ENCODE measurements at places on chromosomes 7 and 10. TPM values are rescaled to one million over a fixed set of nuclear protein-coding genes. Genes with fewer than 3 reads are reported as not detected.

Gene MYOF
- not detected for polyA plus RNA-seq

Gene GIMAP7
- not detected for polyA plus RNA-seq

Gene ADAP1
- polyA plus RNA-seq, result 0.36 TPM

Gene UNCX
- polyA plus RNA-seq, result not detected

Gene GLI3
- not detected for polyA plus RNA-seq

Gene FAM237B
- not detected for polyA plus RNA-seq

GRCh38 chr10:71865561-71866041 lies 14.6 kb upstream of the PSAP start:
- H3K36me3 ChIP-seq, result no peaks in the 10 kb centered on the region
- no peak overlapping the region for H3K27ac ChIP-seq
- no peak for DNase-seq
- no peaks in the 10 kb centered on the region for H3K27me3 ChIP-seq
- peaks cover 29% of the 10 kb centered on the region for H3K4me1 ChIP-seq
- H3K4me3 ChIP-seq, result no peak overlapping the region

- peaks cover 25% of the 10 kb centered on the region for H3K27me3 ChIP-seq
- H3K4me1 ChIP-seq, result no peaks in the 10 kb centered on the region
- H3K4me3 ChIP-seq, result no peak overlapping the region
- DNase-seq, result no peak
- H3K36me3 ChIP-seq, result no peaks in the 10 kb centered on the region
- H3K27ac ChIP-seq, result no peak overlapping the region
Observed at GRCh38 chr10:1434912-1435692, 302.2 kb downstream of the ADARB2 start.

GRCh38 chr10:62017491-62017870 lies 116.0 kb downstream of the ARID5B start:
- H3K27ac ChIP-seq, result no peak overlapping the region
- no peaks in the 10 kb centered on the region for H3K4me1 ChIP-seq
- no peaks in the 10 kb centered on the region for H3K36me3 ChIP-seq
- DNase-seq, result no peak
- 0 out of 2 replicates have a peak, but pooled peaks cover 4% of the 10 kb centered on the region for H3K27me3 ChIP-seq

- no peaks in the 10 kb centered on the region for H3K4me1 ChIP-seq
- no peak overlapping the region for H3K27ac ChIP-seq
- H3K4me3 ChIP-seq, result no peak overlapping the region
Observed at GRCh38 chr7:6186577-6186976, 85.8 kb downstream of the CYTH3 start.

DNA sequence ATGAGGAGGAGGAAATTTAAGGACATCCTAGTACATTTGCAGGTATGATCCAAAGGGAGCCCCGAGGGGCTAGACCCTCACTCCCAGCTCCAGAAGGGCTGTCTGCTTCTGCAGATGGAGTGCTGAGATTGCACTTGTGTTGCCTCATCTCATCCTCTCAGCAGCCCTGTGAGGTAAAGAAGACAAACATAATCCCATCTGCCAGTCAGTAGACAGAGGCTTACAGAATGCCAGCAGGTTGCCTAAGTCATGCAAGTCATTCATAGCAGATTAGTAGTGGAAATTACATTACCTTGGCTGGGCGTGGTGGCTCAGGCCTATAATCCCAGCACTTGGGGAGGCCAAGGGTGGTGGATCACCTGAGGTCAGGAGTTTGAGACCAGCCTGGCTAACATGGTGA lies 45.4 kb downstream of the BLVRA start:
- H3K4me3 ChIP-seq, result no peak overlapping the region
- no peaks in the 10 kb centered on the region for H3K4me1 ChIP-seq
- no peaks in the 10 kb centered on the region for H3K27me3 ChIP-seq
- H3K27ac ChIP-seq, result no peak overlapping the region

- H3K36me3 ChIP-seq, result no peaks in the 10 kb centered on the region
- H3K27ac ChIP-seq, result no peak overlapping the region
- H3K4me1 ChIP-seq, result no peaks in the 10 kb centered on the region
- DNase-seq, result no peak
Observed at GRCh38 chr10:75487755-75488125, 56.3 kb downstream of the LRMDA start.

GRCh38 chr7:151012911-151013347 lies 11.4 kb downstream of the ATG9B start:
- peaks cover 40% of the 10 kb centered on the region for H3K4me1 ChIP-seq
- no peak overlapping the region for H3K4me3 ChIP-seq
- DNase-seq, result peak; percentile 56
- H3K36me3 ChIP-seq, result peaks cover 40% of the 10 kb centered on the region
- H3K27ac ChIP-seq, result peak overlapping the region; percentile 56

GRCh38 chr10:113326160-113327111 lies 226.4 kb upstream of the HABP2 start:
- no peak overlapping the region for H3K4me3 ChIP-seq
- peak; percentile 48 for DNase-seq
- no peaks in the 10 kb centered on the region for H3K27me3 ChIP-seq
- H3K27ac ChIP-seq, result no peak overlapping the region
- H3K36me3 ChIP-seq, result no peaks in the 10 kb centered on the region
- H3K4me1 ChIP-seq, result peaks cover 2% of the 10 kb centered on the region

GRCh38 chr10:125231116-125231812 lies 70.9 kb upstream of the CTBP2 start:
- H3K36me3 ChIP-seq, result no peaks in the 10 kb centered on the region
- no peak for DNase-seq
- no peak overlapping the region for H3K4me3 ChIP-seq
- no peaks in the 10 kb centered on the region for H3K4me1 ChIP-seq
- peaks cover 23% of the 10 kb centered on the region for H3K27me3 ChIP-seq

DNA sequence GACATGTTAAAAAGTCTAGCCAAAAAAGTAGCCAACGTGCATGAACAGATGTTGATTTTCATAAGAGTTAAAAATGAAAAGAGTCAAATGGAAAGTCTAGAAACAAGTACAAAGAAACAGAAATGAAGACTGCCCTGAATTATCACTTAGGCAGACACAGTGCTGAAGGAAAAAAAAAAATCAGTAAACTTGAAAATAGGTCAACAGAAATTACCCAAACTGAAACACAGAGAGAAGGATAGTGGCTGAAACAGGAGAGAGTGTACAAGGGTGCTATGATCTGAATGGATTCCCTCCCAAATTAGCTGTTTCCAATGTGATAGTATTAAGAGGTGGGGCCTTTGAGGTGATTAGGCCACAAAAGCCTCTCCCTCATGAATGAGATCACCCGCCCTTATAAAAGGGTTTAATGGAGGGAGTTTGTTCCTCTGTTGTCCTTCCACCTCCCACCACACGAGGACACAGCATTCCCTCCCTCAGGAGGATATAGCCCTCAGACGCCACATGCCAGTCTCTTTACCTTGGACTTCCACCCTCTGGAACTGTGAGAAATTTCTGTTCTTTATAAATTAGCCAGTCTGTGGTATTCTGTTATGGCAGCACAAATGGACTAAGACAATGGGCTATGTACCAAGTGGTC lies 249.7 kb downstream of the AHR start:
- no peak overlapping the region for H3K27ac ChIP-seq
- no peaks in the 10 kb centered on the region for H3K4me1 ChIP-seq
- no peaks in the 10 kb centered on the region for H3K36me3 ChIP-seq
- no peak overlapping the region for H3K4me3 ChIP-seq
- no peaks in the 10 kb centered on the region for H3K27me3 ChIP-seq

- no peak for DNase-seq
- H3K27ac ChIP-seq, result no peak overlapping the region
- H3K4me3 ChIP-seq, result no peak overlapping the region
- H3K4me1 ChIP-seq, result no peaks in the 10 kb centered on the region
Observed at GRCh38 chr7:35356495-35356894, 102.6 kb upstream of the TBX20 start.

DNA sequence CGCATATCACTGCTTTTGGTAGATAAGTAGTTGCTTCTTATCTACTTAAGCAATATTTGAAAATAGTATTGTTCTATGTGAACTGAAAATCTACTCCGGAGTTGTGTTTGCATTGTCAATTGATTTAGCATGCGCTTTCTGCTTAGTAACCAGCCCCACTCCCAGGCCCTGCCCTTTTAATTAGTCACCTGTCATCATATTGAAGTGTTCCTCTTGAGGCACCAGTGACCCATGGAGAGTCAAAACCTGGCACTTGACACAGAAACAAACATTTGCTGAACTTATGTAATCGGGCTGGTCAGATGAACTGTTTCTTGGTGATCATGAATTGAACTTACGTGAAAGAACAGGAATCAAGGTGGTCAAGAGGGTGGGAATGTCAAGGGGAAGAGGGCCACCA lies 27.8 kb upstream of the CDHR3 start:
- DNase-seq, result no peak
- peaks cover 6% of the 10 kb centered on the region for H3K27me3 ChIP-seq
- no peak overlapping the region for H3K4me3 ChIP-seq

DNA sequence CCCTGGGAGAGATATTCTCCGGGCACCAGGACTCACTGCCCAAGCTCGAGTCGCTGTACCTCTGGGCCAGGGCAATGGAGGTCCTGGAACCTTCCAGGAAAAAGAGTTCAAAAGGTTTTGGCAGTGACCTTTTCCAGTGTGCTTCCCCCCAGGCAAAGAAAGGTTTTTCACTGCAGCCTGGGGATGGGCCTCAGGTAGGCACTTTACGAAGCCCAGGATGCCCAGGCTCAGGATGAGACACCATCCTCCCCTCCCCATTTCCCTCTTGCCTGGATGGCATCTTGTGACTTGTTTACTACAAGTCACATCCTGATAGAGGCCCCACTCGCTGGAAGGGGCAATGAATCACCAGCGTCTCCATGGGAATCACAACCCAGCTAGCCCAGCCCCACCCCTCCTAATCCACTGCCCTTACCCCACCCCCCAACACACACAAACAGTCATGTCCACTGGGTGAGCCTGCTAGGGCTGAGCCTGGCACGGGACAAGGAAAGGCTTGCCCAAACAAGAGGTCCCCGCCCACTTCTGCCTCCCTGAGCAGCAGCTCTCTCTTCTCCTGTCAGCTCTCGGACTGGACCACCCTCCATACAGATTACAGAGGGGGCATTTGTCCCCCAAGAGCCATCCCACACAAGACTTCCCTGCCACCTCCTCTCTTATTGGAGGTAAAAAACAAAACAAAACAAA lies 93.8 kb upstream of the SMNDC1 start:
- no peaks in the 10 kb centered on the region for H3K4me1 ChIP-seq
- no peak overlapping the region for H3K4me3 ChIP-seq
- no peak for DNase-seq
- H3K36me3 ChIP-seq, result no peaks in the 10 kb centered on the region

DNA sequence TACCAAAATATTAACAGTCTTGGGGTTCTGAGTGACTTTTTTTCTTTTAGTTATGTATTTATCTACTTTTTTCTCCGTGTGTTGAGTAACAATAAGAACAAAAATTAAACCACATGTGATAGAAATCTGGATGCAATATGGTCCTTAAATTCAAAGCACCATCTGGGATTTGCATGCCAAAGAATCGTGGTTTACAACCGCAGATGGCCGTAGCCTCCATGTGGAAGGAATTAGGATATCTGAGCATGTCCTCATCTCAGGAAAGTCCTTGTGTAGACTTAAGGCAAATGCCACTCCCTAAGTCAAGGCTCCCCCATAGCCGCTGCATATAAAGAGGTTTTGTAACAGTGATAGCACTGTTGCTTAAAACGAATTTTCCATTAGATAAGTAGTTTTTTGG lies 304.0 kb downstream of the ZEB1 start:
- no peaks in the 10 kb centered on the region for H3K27me3 ChIP-seq

- no peaks in the 10 kb centered on the region for H3K4me1 ChIP-seq
- no peak overlapping the region for H3K4me3 ChIP-seq
- H3K27me3 ChIP-seq, result peaks cover 32% of the 10 kb centered on the region
- no peak overlapping the region for H3K27ac ChIP-seq
- H3K36me3 ChIP-seq, result no peaks in the 10 kb centered on the region
Observed at GRCh38 chr7:117251687-117252086, 71.2 kb downstream of the WNT2 start.

DNA sequence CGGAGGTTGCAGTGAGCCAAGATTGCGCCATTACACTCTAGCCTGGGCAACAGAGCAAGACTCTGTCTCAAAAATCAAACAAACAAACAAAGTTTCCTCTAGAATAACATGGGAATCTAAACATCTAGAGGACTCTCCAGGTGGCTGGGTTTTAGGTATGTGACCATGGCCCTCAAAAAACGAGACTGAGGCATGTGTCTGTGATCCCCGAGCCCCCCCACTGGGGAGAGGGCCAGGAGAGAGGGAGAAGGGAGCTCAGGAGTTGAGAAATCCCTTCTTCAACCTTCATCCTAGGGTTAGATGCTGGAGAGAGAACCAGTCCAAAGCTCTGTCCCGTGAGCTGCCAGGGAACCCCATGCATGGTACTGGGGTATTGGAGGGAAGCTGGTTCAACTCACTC lies 188.0 kb upstream of the LYZL2 start:
- H3K4me3 ChIP-seq, result no peak overlapping the region
- no peak for DNase-seq
- H3K27me3 ChIP-seq, result peaks cover 2% of the 10 kb centered on the region
- no peaks in the 10 kb centered on the region for H3K36me3 ChIP-seq

GRCh38 chr7:24891311-24891735 lies 88.7 kb downstream of the OSBPL3 start:
- DNase-seq, result no peak
- H3K4me3 ChIP-seq, result no peak overlapping the region
- H3K27me3 ChIP-seq, result no peaks in the 10 kb centered on the region
- H3K4me1 ChIP-seq, result no peaks in the 10 kb centered on the region
- H3K36me3 ChIP-seq, result peaks cover 35% of the 10 kb centered on the region

DNA sequence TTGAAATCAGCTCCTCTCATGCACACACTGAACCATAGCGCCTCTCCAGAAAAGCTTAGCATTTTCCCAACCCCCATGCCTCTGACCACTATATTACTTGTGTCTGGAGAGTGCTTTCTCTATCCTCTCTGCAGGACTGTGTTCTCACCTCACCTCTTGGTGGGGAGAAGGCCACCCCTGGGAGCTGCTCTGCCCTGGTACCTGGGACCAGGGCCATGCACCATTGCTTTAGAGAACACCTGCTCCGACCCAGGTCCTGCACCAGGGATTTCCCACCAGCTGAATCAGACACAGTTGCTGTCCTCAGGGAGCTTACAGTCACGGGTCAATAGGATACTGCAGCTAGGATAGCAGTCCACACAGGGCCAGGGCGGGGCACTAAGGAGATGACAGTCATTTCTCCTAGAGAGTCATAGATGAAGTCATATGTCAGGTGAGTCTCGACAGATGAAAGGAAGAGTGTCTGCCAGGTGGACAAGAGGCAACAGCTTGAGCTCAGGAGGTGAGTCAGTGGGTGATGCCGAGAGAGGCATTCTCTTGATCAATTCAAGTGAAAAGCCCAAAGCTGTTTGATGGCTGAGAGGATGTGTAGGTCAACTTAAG lies 619 bp upstream of the LMTK2 start:
- peaks cover 15% of the 10 kb centered on the region for H3K4me1 ChIP-seq
- H3K36me3 ChIP-seq, result no peaks in the 10 kb centered on the region
- DNase-seq, result no peak
- no peak overlapping the region for H3K27ac ChIP-seq

DNA sequence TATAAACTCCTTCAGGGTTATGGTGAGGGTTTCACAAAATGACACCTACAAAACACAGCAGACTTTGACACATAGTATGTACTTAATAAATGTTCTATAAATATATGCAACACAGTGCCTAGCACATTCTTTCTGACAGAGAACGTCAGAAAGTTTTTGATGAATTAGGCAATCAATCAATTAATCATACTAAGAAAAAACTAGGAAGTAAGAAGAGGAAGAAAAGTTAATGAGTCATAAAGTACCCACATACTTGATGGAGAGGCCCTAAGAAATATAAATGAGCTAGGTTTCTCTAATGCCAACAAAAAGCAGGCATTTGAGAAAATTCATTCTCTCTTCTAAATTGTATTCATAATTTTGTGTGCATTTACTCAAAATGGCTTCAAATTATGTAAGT lies 192.7 kb upstream of the VWC2 start:
- no peak overlapping the region for H3K4me3 ChIP-seq
- no peaks in the 10 kb centered on the region for H3K4me1 ChIP-seq
- no peak overlapping the region for H3K27ac ChIP-seq
